ENCODE measurements at places on chromosomes 5 and 9. TPM values are rescaled to one million over a fixed set of nuclear protein-coding genes. Genes with fewer than 3 reads are reported as not detected.

- DNase-seq = no peak
These were observed 369.7 kb downstream of the DEPDC1B start for GRCh38 chr5:60330236-60330635.

DNA sequence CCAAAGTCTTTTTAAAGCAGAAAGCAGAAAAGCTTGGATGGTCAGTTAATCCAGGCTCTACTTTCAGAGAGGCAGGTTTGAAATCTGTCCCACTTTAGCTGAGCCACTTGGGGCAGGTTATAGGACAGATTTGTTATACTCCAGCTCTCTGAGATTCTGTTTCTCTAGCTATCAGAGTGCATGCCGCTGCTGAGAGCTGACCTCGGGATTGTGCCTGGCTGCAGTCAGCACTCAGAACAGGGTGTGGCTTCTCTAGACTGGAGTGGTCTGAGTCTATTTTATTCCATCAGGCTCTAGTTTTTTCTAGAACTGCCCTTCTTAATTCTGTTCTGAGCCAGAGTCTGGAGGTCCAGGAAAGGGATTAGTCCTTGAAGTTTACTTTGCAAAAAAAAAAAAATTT lies 67.7 kb downstream of the NDFIP1 start:
- no peak for DNase-seq

SLC4A9 gene
- not detected for total RNA-seq

- DNase-seq = peak; percentile 68
These were observed 90.4 kb upstream of the COL5A1 start for GRCh38 chr9:134551176-134551575.

CDC25C gene
- total RNA-seq = not detected
